ENCODE measurements at places on chromosomes 1 and 21. TPM values are rescaled to one million over a fixed set of nuclear protein-coding genes. Genes with fewer than 3 reads are reported as not detected.

OPTC gene
- not detected for total RNA-seq

IL19 gene
- not detected for total RNA-seq

ADAM30 gene
- not detected for total RNA-seq

CD1D gene
- not detected for total RNA-seq

LAMC1 gene
- 409 TPM for total RNA-seq

TIE1 gene
- total RNA-seq = 472 TPM

ACAP3 gene
- total RNA-seq = 22.7 TPM

NBPF20 gene
- 3.7 TPM for total RNA-seq

MFAP2 gene
- total RNA-seq = 13.6 TPM

KRTAP10-1 gene
- not detected for total RNA-seq

SERTAD4 gene
- total RNA-seq = 2.7 TPM

PATJ gene
- total RNA-seq = 7.2 TPM

TDRD10 gene
- total RNA-seq = 2.9 TPM

CDK11B gene
- total RNA-seq = 10.5 TPM

DIO1 gene
- total RNA-seq = not detected

Data from thoracic aorta endothelial cell (primary cell).